ENCODE measurements at places on chromosomes 16 and 17.

DNA sequence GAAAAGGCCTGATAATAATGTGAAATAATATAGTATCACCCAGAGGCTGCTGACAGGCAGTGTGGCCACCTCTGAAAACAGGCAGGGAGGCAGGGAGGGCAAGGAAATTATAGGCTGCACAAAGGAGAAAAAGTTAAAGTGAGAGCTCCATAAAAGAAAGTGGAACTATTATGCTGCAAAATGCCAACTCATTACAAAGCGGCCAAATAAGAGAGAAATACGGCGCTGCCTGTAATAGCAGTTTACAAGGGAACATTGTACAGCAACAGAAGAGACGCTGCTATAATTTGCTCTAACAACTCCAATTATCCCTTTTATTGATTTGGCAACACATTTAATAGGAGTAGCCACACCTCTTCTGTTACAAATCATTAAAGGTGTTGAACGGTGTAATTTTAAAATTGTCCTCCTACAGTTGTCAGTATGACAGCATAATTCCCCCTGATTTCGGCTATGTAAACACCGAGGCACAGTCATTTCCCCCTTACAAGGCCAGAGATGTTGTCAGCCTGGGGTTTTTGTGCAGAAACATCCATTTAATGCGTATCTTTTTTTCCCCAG is 120.3 kb downstream of the MRM1 start:
- DNase-seq = no peak

GRCh38 chr17:19752216-19753050 is 4.3 kb upstream of the ALDH3A1 start:
- DNase-seq = no peak

- DNase-seq = no peak
Measured at GRCh38 chr17:55363033-55363432, 58.6 kb downstream of the MMD start.

DNA sequence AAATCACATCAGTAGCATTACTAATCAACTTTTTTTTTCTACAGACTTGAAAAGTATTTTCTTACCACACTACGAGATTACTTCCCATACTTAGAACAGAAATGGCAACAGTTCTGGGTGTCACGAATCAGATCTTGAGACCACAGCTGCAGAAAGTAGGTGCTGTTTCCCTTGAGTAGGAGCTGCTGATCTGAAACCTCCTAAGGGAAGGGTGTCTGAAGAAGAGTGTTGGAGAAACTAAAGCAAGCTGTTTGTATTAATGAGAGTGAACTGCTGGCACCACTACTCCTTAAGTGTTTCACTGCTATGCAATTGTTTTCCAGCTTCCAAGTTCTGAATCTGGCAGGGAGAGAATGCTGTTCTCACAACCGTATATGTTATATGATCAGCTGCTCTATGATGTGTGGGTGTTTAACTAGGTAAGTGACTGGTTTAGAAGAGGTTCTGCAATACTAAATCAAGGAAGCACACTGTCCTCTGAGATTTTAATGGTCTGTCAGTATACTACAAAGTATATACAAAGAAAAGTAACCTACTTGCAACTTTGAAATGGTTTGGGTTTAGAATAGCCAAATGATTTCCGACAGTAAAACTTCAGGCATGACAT is 3.3 kb downstream of the ZNF652 start:
- no peak for DNase-seq

GRCh38 chr17:62058611-62059010 is 6.5 kb downstream of the MED13 start:
- DNase-seq = no peak

DNA sequence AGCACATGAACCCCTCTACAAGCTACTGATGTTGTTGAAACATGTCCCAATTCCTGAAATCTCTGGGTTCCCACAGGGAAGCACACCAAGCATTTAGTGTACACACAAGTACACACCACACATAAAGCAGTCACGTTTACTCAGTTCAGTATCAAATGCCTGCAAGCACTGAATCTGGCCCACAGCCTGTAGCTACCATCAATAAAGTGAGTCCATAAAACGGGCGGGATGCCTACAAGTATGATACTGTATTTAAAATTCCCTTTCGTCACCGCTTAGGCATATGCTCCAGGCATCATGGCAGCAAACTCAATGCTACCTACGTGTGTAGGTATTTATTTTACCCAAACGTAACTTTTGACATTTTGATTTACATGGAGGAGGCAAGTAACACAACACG is 2.3 kb downstream of the AXIN1 start:
- DNase-seq = no peak

DNA sequence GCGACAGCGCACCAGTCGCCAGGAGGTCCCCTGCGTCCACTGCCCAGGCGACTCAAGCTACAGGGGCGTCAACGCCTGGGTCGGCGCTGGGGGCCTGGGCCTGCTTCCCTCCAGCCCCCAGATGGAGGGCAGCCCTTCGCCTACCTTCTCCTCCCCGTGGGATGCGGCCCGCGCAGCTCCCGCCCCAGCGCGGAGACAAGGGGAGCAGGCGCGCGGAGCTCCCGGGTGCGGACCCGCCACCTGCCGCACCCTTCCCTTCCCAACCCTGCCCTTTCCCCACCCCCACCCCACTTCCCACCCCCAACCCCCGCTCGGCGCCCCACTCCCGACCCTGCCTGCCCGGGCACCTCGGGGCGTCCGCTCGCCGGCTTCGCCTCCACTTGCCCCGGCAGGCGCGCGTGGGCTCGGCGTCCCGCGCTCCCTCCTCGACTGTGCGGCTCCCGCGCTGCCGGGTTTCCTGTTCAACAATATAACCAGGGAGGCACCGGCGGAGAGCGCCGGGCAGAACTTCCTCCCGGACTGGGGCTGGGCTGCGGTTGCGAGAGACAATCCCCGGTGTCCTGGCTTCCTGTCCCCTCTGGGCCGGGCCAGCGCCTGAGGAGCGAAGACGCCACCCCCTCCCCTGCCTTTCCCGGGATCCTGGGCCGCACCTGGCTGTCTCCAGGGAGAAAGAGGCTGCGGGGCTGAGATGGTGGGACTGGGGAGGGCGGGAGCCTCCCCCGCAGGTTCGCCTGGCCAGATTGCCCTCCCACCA is at the start of gene ARHGAP27:
Gene ARHGAP27 (minus strand): TSS at position 466 of the 754 bp plus-strand sequence. CDS start 2,591 bp downstream, outside the sequence.
- no peak for DNase-seq

- DNase-seq = no peak
Measured at GRCh38 chr17:77354420-77354669, 213.6 kb downstream of the SEC14L1 start.

DNA sequence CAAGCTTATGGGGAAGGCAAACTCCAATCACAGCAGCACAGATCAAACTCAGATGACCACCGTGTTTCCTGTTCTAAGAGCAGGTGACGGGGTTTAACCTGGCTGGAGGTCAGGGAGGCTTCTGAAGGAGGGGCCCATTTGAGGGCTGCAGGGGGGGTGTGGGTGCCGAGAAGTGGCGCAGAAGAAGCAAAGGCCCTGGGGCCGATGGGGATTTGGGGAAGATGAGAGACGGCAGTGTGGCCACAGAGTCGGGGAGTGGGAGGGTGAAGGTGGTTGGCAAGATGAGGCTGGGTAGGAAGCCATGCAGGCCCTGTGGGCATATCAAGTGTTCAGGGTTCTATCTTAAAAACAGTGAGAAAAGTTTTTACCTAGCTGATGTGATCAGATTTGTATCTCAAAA is 122.9 kb downstream of the CLEC16A start:
- no peak for DNase-seq

DNA sequence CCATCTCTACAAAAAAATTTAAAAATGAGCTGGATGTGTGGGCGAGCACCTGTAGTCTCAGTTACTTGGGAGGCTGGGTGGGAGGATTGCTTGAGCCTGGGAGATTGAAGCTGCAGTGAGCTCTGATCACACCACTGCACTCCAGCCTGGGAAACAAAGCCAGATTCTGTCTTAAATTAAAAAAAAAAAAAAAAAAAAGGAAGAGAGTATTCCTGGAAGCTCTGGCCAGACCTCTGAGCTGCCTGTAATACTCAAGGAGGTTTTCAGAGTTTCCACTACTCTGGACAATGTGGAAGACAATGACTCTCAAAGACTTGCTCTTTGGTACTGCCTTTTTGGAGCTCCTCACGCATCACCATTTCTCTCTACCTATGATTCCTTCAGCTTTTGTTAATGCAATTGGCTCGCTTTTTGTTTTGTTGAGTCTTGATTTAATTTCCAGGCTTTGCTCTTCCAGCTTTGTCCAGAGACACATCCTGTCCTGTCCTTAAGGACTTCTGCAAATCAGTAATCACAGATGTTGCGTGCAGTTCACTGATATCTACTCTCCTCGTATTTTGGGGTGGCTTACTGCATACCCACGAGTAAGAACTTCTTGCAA is 10.8 kb downstream of the CHD9 start:
- no peak for DNase-seq

GRCh38 chr16:80997139-80997798 is 9.4 kb downstream of the CMC2 start:
- DNase-seq = no peak

Measured in SW 1271 (cell line).